ENCODE measurements at places on chromosomes 16 and 17. TPM values are rescaled to one million over a fixed set of nuclear protein-coding genes. Genes with fewer than 3 reads are reported as not detected.
A peak's percentile ranks its signal among the peaks of the same experiment; 100 is the strongest.

- H3K4me1 ChIP-seq = no peaks in the 10 kb centered on the region
- H3K36me3 ChIP-seq = no peaks in the 10 kb centered on the region
- H3K27ac ChIP-seq = no peak overlapping the region
- no peak overlapping the region for H3K4me3 ChIP-seq
- DNase-seq = no peak
These were observed 570.0 kb downstream of the CDH13 start for GRCh38 chr16:83196796-83197195.

DNA sequence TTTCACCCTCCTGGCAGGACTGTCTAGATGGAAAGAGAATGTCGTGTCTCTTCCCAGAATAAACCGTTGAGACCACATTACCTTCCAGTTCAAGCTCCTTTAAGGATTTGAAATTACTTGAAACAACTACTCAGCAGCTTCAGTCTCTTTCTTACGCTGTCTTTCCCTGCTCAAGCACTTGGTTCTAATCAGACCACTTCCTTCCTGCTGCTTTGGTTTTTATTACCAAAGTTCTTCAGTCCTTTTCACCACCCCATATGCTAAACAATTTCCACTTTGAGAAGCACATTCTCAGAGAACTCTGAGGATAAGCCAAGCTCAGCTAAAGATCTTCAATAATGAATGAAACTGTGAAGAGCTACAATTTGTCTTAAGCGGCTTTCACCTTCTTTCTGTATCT is 105.4 kb downstream of the STX8 start:
- DNase-seq = no peak
- no peak overlapping the region for H3K4me3 ChIP-seq

DNA sequence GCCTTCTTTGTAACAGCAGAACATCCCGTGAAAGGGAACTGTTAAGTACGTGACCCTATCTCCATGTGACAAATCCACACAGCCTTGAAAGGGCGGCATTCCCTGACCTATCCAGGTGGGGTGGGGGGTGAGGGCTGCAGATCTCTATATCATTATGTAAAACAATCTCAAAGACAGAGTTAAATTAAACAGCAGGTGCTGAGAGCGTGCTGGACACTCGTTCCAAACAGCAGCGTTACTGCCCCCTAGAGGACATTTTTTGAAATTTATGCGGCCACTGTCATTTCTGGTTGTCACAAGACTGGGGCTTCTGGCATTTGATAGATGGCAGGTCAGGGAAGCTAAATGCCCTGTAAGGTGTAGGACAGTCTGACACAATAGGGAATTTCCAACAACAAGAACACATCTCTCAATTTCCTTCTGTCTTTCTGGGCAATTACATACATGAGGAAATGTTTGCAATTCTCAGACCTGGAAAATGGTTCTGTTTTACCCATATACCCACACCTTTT is 6.7 kb upstream of the SLC25A39 start:
- H3K4me1 ChIP-seq = no peaks in the 10 kb centered on the region
- no peaks in the 10 kb centered on the region for H3K36me3 ChIP-seq
- DNase-seq = peak; percentile 93
- peaks cover under 1% of the 10 kb centered on the region for H3K27me3 ChIP-seq

GRCh38 chr17:78665952-78666920 is 89.0 kb upstream of the DNAH17 start:
- no peak overlapping the region for H3K27ac ChIP-seq
- H3K27me3 ChIP-seq = no peaks in the 10 kb centered on the region
- DNase-seq = no peak
- no peaks in the 10 kb centered on the region for H3K4me1 ChIP-seq

GRCh38 chr16:81831722-81832126 is 52.6 kb downstream of the PLCG2 start:
- peaks cover 14% of the 10 kb centered on the region for H3K4me1 ChIP-seq
- H3K27ac ChIP-seq = no peak overlapping the region
- no peaks in the 10 kb centered on the region for H3K36me3 ChIP-seq
- DNase-seq = peak; percentile 34
- no peak overlapping the region for H3K4me3 ChIP-seq

- no peaks in the 10 kb centered on the region for H3K36me3 ChIP-seq
- H3K27me3 ChIP-seq = no peaks in the 10 kb centered on the region
- no peak overlapping the region for H3K4me3 ChIP-seq
- peaks cover 18% of the 10 kb centered on the region for H3K4me1 ChIP-seq
- H3K27ac ChIP-seq = no peak overlapping the region
These were observed 132.7 kb downstream of the CCDC182 start for GRCh38 chr17:57612202-57613071.

GRCh38 chr17:10805911-10806310 is 2.0 kb upstream of the TMEM238L start:
- no peaks in the 10 kb centered on the region for H3K36me3 ChIP-seq
- no peaks in the 10 kb centered on the region for H3K4me1 ChIP-seq
- no peak for DNase-seq
- H3K4me3 ChIP-seq = no peak overlapping the region
- no peaks in the 10 kb centered on the region for H3K27me3 ChIP-seq

- no peaks in the 10 kb centered on the region for H3K36me3 ChIP-seq
- H3K4me3 ChIP-seq = no peak overlapping the region
- no peak for DNase-seq
- H3K4me1 ChIP-seq = peaks cover 4% of the 10 kb centered on the region
These were observed 78.4 kb downstream of the ABCC1 start for GRCh38 chr16:16027728-16028310.

DNA sequence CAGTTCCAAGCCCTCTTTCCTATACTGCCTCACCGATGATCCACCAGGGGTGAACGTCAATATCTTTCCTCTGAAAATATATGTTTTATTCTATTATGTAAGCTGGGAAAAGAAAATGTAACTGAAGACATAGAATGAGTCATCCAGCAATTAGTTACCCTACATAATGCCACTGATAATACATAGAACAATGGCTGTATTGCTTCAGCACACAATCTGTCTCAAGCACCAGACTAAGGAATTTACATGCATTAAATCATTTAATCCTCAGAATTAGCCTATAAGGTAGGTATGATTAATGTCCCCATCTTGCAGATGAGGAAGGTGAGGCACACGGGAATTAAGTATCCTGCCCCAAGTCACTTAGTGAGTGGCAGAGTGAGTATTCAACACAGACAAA is 472.8 kb downstream of the TOX3 start:
- no peaks in the 10 kb centered on the region for H3K4me1 ChIP-seq
- no peaks in the 10 kb centered on the region for H3K36me3 ChIP-seq
- H3K4me3 ChIP-seq = no peak overlapping the region
- no peaks in the 10 kb centered on the region for H3K27me3 ChIP-seq

- no peaks in the 10 kb centered on the region for H3K27me3 ChIP-seq
- H3K4me3 ChIP-seq = no peak overlapping the region
- H3K27ac ChIP-seq = no peak overlapping the region
- H3K36me3 ChIP-seq = no peaks in the 10 kb centered on the region
These were observed 119.6 kb downstream of the WWOX start for GRCh38 chr16:78218856-78219651.

RAB37 gene
- total RNA-seq = 3.4 TPM

AOC3 gene
- total RNA-seq = 1.4 TPM

FN3K gene
- total RNA-seq = 12.9 TPM

MSI2 gene
- total RNA-seq = 41.8 TPM

APOBR gene
- not detected for total RNA-seq

KRTAP2-2 gene
- not detected for total RNA-seq

RHBDL3 gene
- 12.3 TPM for total RNA-seq

Measured in GM23338 (cell line).